ENCODE measurements at places on chromosomes 13 and 19. TPM values are rescaled to one million over a fixed set of nuclear protein-coding genes. Genes with fewer than 3 reads are reported as not detected.

GRCh38 chr13:107329991-107330390 lies 762.1 kb upstream of the ARGLU1 start:
- H3K4me1 ChIP-seq = no peaks in the 10 kb centered on the region
- no peaks in the 10 kb centered on the region for H3K36me3 ChIP-seq
- no peak for DNase-seq
- no peaks in the 10 kb centered on the region for H3K27me3 ChIP-seq
- no peak overlapping the region for H3K4me3 ChIP-seq
- H3K27ac ChIP-seq = no peak overlapping the region

GRCh38 chr19:14826006-14826405 lies 9.0 kb downstream of the OR7A5 start:
- no peaks in the 10 kb centered on the region for H3K36me3 ChIP-seq
- H3K4me1 ChIP-seq = no peaks in the 10 kb centered on the region
- H3K27me3 ChIP-seq = peaks cover 28% of the 10 kb centered on the region
- H3K4me3 ChIP-seq = no peak overlapping the region
- no peak for DNase-seq
- H3K27ac ChIP-seq = no peak overlapping the region

DNA sequence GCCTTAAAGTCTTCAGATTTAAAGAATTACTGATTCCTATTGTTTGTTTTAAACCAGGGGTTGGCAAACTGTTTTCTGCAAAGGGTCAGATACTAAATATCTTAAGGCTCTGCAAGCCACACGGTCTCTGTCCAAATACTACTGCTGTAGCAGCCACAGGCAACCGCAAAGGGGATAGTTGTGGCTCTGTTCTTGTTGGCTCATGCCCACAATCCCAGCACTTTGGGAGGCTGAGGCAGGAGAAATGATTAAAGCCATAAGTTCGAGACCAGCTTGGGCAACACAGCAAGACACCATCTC lies 22.4 kb downstream of the RANBP3 start:
- peaks cover 41% of the 10 kb centered on the region for H3K36me3 ChIP-seq
- H3K27me3 ChIP-seq = no peaks in the 10 kb centered on the region
- H3K27ac ChIP-seq = peak overlapping the region; percentile 62

The JSRP1 gene
- total RNA-seq = 1.0 TPM

The CDADC1 gene
- total RNA-seq = 9.0 TPM

The TEX26 gene
- not detected for total RNA-seq

The URAD gene
- total RNA-seq = not detected

The CFD gene
- total RNA-seq = 1.4 TPM

The TMPRSS9 gene
- not detected for total RNA-seq

GRCh38 chr13:20105161-20105689 lies 55.6 kb downstream of the GJA3 start:
- no peaks in the 10 kb centered on the region for H3K4me1 ChIP-seq
- no peak overlapping the region for H3K4me3 ChIP-seq
- no peak overlapping the region for H3K27ac ChIP-seq
- DNase-seq = no peak
- H3K27me3 ChIP-seq = peaks cover 32% of the 10 kb centered on the region

- no peaks in the 10 kb centered on the region for H3K36me3 ChIP-seq
- H3K4me1 ChIP-seq = peaks cover 13% of the 10 kb centered on the region
- H3K27me3 ChIP-seq = peaks cover 2% of the 10 kb centered on the region
These were observed 16.2 kb upstream of the MED4 start for GRCh38 chr13:48110931-48111721.

GRCh38 chr13:29688193-29688592 lies 92.7 kb upstream of the SLC7A1 start:
- H3K27ac ChIP-seq = no peak overlapping the region
- no peaks in the 10 kb centered on the region for H3K36me3 ChIP-seq
- no peaks in the 10 kb centered on the region for H3K4me1 ChIP-seq
- no peak overlapping the region for H3K4me3 ChIP-seq
- peaks cover 12% of the 10 kb centered on the region for H3K27me3 ChIP-seq
- no peak for DNase-seq

DNA sequence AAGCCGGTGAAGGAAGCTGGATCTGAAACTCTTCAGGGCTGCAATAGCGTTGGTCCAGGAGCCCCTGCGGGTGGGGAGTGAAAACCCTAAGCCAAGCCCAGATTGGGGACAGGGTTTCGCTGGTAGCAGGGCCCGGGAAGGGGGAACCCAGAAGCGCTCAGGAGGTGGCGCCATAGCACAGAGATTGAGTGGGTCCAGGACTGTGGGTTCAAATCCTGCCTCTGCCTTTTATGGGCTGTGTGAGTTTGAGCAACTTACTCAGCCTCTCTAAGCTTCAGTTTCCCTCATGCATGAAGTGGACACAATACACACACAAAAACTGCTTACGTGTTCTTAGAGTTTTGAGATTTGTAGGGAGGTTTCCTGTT lies 8.3 kb upstream of the SYCN start:
- H3K4me1 ChIP-seq = no peaks in the 10 kb centered on the region
- no peak overlapping the region for H3K27ac ChIP-seq
- H3K4me3 ChIP-seq = no peak overlapping the region
- peaks cover 5% of the 10 kb centered on the region for H3K27me3 ChIP-seq
- DNase-seq = peak; percentile 85

DNA sequence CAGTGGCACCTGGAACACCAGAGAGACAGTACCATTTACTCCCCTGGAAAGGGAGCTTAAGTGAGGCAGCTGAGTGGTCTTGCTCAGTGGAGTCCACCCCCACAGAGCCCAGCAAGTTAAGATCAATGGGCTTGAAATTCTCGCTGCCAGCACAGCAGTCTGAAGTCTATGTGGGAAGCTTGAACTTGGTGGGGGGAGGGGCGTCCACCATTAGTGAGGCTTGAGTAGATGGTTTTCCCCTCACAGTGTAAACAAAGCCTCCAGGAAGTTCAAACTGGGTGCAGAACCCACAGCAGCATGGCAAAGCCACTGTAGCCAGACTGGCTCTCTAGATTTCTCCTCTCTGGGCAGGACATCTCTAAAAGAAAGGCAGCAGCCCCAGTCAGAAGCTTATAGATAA lies 30.3 kb upstream of the CEACAM4 start:
- no peak overlapping the region for H3K27ac ChIP-seq
- peak; percentile 6 for DNase-seq
- peaks cover 1% of the 10 kb centered on the region for H3K4me1 ChIP-seq

DNA sequence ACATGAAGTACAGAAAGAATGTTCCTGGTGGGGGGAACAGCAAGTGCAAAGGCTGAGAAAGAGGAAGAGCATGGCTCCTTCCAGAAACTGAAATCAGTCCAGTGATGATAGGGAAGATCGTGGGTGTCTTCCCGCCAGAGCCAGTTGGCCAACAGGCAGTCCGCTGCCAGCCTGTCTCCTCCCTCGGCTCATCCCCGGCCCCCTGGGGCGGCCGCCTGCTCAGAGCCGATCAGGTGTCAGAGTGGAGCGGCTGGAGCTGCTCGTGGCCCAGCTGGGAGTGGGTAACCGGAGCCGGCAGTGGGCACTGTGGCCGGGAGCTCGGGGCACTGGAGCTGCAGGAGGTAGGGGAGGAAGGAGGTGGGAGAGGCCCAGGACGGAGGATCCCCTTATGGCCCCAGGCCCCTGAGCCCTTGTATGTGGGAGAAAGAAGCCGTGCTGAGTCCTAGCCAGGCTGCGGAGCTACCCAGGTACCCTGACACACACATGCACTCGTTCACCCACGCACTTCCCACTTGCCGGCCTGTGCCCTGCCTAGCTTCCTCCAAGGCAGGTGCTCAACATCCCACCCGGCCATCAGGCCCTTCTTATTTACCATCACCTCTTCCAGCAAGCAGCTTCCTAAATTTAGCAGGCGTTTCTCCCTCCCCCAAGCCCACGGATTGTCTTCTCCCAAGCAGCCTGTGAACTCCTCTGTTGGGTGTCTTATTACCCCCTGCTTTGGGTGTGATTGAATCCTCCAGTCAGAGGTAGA lies 1.7 kb downstream of the ANKRD24 start:
- peaks cover 24% of the 10 kb centered on the region for H3K4me1 ChIP-seq
- H3K27me3 ChIP-seq = no peaks in the 10 kb centered on the region
- peak overlapping the region; percentile 98 for H3K4me3 ChIP-seq
- DNase-seq = no peak
- peaks cover 7% of the 10 kb centered on the region for H3K36me3 ChIP-seq

DNA sequence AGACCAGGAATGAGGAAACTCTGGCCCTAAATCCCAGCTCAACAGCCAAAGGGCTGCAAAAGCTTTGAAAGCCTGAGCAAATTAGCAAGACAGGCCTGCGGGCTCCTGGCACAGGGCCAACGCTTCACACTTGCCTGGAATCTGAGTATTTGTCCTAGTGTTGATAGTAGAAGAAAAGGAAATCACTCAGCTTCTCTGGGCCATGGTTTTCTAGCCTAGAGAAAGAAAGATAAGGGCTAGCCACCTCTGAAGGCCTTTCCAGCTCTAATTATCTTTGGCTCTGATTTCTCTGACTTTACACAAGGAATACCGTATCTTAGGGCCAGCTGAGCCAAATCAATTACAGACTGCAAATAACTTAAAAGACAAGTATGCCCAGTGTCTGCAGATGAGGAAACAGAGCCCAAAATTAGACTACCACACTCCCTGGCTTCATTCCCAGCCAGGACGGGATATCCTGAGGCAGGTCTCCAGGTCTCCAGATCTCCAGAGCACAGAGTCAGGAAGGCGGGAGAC lies 69.6 kb downstream of the STK24 start:
- H3K27ac ChIP-seq = no peak overlapping the region
- peaks cover 51% of the 10 kb centered on the region for H3K36me3 ChIP-seq
- no peak for DNase-seq
- no peaks in the 10 kb centered on the region for H3K27me3 ChIP-seq
- H3K4me1 ChIP-seq = peaks cover 89% of the 10 kb centered on the region
- H3K4me3 ChIP-seq = no peak overlapping the region

- H3K36me3 ChIP-seq = no peaks in the 10 kb centered on the region
- no peak overlapping the region for H3K27ac ChIP-seq
- DNase-seq = peak; percentile 74
These were observed 7.9 kb upstream of the RASA3 start for GRCh38 chr13:114140131-114140905.

The NCR1 gene
- 0.68 TPM for total RNA-seq

GRCh38 chr13:73338389-73338788 lies 279.6 kb downstream of the KLF5 start:
- DNase-seq = no peak
- H3K27me3 ChIP-seq = no peaks in the 10 kb centered on the region
- H3K27ac ChIP-seq = no peak overlapping the region
- no peak overlapping the region for H3K4me3 ChIP-seq

- DNase-seq = peak; percentile 68
- H3K4me3 ChIP-seq = no peak overlapping the region
- H3K27ac ChIP-seq = no peak overlapping the region
These were observed 594 bp downstream of the ZNF146 start for GRCh38 chr19:36215276-36216123.

- H3K4me3 ChIP-seq = no peak overlapping the region
- H3K27ac ChIP-seq = no peak overlapping the region
- DNase-seq = no peak
- H3K27me3 ChIP-seq = peaks cover 1% of the 10 kb centered on the region
- H3K4me1 ChIP-seq = no peaks in the 10 kb centered on the region
These were observed 130.8 kb downstream of the OLFM4 start for GRCh38 chr13:53159431-53159830.

DNA sequence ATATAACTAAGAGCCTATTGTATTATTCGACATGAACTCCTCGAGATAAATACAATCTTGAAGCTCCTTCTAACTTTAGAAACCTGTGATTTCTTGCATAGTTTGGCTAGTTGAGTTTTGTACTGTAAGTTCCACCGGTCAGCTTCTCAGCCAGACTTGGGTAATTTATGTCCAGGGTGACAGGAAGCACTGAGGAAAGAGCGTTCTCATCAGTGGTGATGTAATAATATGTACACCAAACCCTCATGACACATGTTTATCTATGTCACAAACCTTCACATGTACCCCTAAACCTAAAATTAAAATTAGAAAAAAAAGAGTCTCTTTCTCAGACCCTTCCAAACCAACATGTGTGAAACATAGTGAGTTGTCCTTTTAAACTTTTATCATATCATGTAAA lies 205.7 kb downstream of the KCNRG start:
- H3K36me3 ChIP-seq = no peaks in the 10 kb centered on the region
- no peak for DNase-seq
- H3K4me3 ChIP-seq = no peak overlapping the region
- peaks cover 25% of the 10 kb centered on the region for H3K4me1 ChIP-seq
- H3K27me3 ChIP-seq = peaks cover 15% of the 10 kb centered on the region
- H3K27ac ChIP-seq = no peak overlapping the region

The PCDH17 gene
- total RNA-seq = not detected

- peak overlapping the region; percentile 10 for H3K27ac ChIP-seq
- peaks cover 39% of the 10 kb centered on the region for H3K4me1 ChIP-seq
- H3K27me3 ChIP-seq = no peaks in the 10 kb centered on the region
- no peak for DNase-seq
These were observed 2.3 kb upstream of the TGDS start for GRCh38 chr13:94598281-94598680.

DNA sequence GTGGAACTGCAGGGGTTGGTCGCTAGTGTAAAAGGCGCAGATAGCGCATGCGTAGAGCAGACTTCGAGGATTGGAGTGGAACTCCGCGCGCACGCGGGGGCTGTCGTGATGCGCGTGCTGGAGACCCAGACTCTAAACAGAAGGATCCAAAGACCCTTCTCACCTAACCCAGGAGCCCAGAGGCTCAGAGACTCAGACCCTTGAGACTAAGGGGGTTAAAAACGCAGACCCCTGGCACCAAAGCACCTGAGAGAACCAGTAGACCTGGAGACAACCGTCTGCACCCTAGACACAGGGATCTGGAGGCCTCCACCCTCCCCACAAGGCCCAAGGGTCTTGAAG lies 567 bp upstream of the CTU1 start:
- H3K4me3 ChIP-seq = peak overlapping the region; percentile 81
- DNase-seq = no peak
- H3K27me3 ChIP-seq = no peaks in the 10 kb centered on the region
- H3K4me1 ChIP-seq = peaks cover 31% of the 10 kb centered on the region
- peaks cover 14% of the 10 kb centered on the region for H3K36me3 ChIP-seq
- H3K27ac ChIP-seq = peak overlapping the region; percentile 91

DNA sequence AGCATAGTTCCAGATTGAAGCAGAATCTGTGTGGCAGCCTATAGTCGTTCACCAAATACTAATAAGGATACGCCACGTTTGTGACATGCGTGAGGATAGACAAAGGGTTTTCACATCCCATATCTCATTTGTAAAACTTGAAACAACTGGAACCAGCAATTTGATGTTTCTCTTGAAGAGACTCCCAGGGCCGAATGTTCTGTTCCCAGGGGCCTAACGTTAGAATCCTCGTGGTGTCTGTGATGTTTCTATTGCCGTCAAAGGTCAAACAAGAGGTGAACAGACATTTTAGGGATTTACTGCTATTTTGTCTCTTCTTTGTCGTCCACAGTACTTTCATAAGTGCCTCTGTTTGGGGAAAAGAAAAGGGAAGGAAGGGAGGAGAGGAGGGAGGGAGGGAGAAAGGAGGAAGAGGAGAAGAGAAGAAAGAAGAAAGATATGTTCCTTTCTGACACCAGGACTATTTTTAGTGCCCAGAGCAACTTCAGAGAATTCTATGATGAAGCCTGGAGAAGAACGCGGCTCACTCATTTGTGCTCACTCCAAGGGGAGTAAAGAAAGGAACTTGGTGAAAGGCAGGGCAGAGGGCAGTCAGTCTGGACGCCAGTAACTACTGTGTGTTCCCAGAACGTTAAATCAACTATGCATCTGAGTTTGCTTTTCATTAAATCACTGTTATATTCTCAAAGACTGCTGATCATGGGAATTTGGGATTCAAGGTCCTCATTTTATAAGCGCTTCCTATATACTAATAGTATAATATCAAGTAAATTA lies 154.5 kb downstream of the DCT start:
- no peak for DNase-seq
- no peak overlapping the region for H3K4me3 ChIP-seq
- H3K27me3 ChIP-seq = peaks cover under 1% of the 10 kb centered on the region
- H3K27ac ChIP-seq = peak overlapping the region; percentile 88
